Activated gamma-delta T cell treated with Interleukin-2 at 50 U/mL for 16 hours (primary cell): ENCODE measurements at places on chromosomes 4 and X.

DNA sequence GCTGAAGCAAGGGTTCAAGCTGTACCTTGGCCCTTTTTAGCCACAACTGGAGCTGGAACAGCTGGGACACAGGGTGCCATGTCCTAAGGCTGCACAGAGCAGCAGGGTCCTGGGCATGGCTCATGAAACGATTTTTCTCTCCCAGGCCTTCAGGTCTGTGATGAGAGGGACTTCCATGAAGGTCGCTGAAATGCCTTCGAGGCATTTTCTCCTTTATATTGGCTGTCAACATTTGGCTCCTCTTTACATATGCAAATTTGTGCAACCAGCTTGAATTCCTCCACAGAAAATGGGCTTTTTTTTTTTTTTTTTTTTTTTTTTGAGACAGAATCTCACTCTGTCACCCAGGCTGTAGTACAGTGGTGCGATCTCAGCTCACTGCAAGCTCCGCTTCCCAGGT is 430.8 kb downstream of the PCDH11X start:
- DNase-seq = no peak

- DNase-seq = no peak
Observed at GRCh38 chr4:141046255-141046654, 87.0 kb downstream of the RNF150 start.

DNA sequence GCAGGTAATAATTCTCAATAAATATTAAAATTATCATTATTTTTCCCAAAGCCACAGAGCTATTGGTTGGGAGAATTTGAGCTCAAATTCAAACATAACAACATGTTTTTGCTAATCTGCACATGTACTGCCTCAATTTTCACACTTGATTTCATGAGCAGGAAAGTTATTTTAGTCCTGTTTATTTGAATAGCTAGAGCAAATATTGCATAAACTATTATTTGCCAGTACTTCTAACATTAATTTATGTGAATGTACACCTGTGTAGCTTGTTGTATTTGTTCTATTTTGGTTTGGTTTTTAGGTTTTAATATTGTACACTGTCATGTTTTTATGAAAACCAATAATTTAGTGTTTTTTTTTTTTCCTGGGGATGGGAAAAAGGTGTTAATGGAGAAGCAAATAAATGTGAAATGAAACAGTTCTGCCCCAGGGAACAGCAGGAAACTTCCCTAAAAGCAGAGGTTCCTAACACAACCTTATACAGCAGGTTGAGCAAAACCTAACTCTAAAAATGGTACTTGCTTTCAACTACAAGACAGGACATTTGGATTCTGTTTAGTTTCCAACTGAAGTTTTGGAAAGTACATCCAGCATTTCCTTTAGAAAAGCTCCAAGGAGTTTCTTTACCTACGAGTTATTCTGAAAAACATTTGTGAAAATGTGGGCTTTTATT is 99.4 kb downstream of the SYNPO2 start:
- no peak for DNase-seq

- no peak for DNase-seq
Observed at GRCh38 chrX:111020283-111020682, 75.7 kb upstream of the PAK3 start.

DNA sequence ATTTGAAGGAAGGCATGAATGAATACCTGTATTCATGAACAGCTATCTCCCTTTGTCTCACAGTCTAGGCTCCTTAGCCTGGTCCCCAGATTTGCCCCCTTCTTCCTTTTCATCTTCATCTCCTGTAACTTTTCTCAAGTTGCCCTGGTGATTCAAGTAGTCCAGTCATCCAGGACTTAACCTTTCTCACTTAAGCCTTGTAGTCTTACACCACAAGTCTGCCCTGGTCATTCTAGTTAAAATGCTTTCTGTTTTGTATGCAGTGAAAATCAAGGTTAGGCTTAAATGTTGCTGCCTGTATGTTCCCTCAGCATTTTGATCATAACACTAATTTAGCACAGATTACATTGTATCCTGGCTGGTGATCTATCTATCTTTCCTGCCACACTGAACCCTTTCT is 58.5 kb upstream of the SLC7A11 start:
- DNase-seq = no peak

- no peak for DNase-seq
Observed at GRCh38 chr4:925771-926500, 6.2 kb downstream of the GAK start.

DNA sequence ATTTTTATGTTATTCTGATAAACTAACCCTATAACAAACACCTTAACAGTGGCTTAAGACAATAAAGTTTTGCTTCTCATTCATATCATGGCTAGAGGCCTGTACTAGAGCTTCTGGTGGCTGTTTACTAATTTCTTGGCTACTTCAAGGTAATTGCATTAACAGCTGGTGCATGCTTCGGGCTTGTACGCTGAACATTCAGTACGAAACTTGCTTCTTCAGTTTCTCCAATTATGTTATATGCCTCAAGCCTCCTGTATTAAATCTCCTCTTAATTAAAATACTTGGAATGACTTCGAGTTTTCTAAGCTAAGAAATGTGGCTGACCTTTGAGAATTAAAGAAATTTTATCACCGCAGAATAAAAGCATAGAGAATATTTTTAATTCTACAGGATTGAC is 138.9 kb upstream of the TRAM1L1 start:
- no peak for DNase-seq

GRCh38 chr4:132382243-132382642 is 766.9 kb upstream of the PCDH10 start:
- no peak for DNase-seq

GRCh38 chr4:81845273-81845672 is 373.6 kb upstream of the RASGEF1B start:
- no peak for DNase-seq

GRCh38 chrX:130024127-130024526 is 41.7 kb downstream of the BCORL1 start:
- DNase-seq = peak; percentile 71

GRCh38 chr4:185999207-185999606 is 69.7 kb upstream of the TLR3 start:
- no peak for DNase-seq

DNA sequence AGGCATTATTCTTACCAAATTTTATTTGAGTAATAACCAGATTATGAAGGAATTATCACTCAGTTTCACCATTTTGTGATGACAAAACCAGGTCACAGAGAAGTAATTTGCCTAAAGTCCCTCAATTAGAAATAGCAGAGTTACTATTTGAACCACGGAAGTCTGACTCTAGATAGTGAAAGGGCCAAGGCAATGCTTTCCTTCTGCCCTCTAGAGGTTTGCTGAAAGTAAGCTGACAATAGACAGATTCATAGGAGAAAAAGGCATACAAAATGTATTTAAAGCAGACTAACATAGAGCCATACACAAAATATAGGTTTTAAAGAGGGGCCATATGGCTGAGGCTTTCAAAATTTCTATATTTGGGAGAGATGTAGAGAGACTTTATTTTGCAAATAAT is 43.1 kb downstream of the CXXC4 start:
- no peak for DNase-seq

GRCh38 chrX:132592880-132593279 is 104.0 kb upstream of the MBNL3 start:
- DNase-seq = no peak

- DNase-seq = peak; percentile 58
Observed at GRCh38 chr4:38132107-38132673, 172.0 kb downstream of the PTTG2 start.

DNA sequence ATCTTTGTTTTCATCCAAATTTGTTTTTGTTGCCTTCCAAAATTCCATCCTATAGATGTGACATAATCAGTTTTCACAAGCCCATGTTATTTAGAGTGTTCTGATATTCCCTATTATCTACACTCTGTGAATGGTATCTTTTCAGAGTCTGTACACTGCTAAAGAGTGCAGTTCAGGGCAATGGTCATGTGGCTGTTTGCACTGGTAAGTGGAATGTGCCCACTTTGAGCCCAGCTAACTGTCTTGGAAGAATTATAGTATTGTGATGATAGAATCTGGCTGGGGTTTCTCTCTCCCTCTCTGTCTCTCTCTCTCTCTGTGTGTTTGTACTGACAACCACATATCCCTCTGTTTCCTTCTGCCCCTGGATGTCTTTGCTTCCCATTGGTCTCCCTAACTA is 37.4 kb upstream of the BEX4 start:
- DNase-seq = no peak

GRCh38 chrX:76127341-76127740 is 45.5 kb upstream of the PBDC1 start:
- no peak for DNase-seq

GRCh38 chr4:105273230-105273629 is 126.6 kb downstream of the TET2 start:
- DNase-seq = no peak

DNA sequence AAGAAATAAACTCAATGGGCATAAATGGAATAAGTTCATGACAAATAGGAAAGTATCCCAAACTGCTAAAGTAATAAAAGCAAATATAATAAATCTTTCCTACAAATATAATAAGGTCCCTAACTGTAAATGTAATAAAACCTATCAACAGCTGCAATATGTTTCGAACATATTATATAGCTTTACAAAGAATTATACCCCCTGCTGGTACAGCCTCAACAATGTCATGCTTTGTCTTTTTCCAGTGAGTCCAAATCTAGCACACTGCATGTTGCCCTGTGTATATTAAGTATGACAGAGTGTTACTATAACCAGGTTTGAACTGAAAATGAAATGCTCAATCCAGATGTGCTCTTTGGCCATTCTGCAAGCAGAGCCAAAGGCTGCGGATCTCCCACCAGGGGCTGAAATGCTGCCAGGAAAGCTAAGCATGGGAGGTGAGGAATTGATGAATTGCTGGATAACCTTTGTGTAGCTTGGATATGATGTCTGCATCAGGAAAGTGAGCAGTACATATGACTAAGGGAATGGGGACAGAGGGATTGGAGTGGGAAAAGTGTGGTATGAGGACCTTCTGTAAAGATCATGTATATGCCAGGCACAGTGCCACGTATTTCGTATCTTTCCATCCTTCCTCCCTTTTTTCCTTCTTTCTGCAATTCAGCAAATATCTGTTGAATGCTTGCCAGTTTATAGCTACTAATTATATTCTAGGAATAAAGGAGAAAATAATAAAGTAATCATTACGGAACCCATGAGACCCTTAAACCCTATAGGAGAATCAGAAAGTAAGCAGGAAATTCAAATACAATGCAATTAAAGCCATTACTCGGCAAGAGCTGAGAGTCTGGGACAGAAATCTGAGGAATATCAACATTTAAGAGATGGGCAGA is 954.6 kb upstream of the LCORL start:
- no peak for DNase-seq

DNA sequence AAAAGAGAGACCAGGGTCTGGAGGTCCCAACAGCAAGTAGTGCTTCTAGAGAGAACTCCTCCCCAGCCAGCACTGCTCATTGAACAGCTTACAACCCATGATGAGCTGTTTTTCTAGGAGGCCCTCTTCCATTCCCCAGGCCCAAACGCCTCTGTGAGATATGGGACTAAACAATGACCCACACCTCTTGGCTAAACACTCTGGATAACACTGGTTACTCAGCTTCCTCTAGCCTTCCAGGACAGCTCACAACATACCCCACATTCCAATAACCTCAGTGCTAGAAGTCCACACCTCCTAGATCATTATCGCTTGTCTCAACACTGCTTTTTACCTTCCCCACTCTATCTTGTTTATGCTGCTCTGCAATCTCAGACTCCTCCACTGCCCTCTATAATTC is 35.4 kb upstream of the PGRMC2 start:
- no peak for DNase-seq

GRCh38 chrX:63754136-63754859 is 30.7 kb downstream of the ARHGEF9 start:
- peak; percentile 18 for DNase-seq

DNA sequence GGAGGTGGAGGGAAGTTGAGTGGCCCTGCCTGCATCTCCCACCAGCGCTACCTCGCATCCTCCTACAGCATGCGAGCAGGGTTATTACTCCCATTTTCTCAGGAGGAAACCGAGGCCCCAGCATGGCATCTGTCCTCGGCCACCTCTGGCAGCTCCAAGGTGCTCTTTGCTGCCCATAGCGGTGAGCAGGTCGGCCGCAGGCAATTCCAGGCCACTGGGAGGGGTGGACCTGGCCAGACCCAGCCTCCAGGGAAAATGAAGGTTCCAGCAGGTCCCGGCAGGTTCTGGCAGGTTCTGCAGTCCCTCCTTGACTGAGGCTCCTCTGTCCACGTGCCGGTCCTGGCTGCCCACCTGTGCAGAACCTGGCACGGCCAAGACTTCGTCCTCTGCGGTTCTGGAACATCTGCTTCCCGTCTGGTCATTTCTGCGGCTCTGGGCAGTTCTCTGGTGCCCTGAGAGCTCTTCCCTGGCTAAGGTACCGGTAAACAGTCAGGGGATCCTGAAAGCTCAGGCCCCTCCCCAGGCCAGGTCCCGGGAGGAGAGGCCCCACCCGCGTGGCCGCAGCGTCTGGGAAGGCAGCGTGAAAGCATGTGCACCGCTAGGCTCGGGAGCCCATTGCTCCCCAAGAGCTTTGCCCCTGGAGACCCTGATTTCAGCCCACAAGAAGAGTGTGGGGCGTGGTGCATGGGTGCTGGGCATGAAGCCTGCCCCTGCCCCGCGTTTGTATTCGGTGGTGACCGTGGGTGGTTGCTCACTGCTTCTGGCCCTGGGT is 112.0 kb upstream of the ADRA2C start:
- no peak for DNase-seq

DNA sequence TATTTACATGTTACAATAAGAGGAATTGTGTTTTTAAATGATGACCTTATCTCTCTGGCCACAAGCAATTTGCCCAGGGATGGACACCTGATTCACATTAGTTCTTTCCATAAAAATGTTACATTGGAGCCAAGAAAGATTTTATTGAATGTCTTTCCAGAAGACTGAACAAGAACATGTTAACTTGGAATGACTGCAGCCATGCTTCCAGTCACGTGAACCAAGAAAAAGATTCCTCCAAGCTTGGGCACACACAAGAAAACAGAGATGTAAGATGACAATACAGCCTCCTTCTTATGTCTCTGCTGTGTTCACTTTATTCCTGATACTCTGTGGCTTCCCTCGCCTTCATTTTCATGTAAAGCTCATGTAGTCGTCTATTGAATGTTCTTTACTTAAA is 737.6 kb downstream of the TRIML1 start:
- no peak for DNase-seq

DNA sequence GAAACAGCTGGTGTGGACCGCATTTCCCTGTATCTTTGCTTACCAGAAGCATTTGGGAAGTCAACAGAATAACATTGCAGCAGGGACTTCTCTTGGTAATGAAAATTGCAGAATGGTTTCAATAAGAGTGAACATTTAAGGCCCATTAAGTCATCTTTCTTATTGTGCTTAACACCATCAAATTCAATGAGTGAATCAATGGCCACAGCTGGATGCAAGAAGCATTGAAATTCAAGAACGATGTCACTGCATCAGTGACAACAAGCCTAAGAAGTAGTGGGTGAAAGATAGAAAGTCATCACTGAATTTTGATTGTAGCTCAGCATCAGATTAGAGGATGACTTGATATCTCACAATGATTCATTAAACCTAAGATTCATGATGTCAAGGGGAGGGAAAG is 93.9 kb upstream of the GPM6A start:
- DNase-seq = no peak

- no peak for DNase-seq
Observed at GRCh38 chr4:173482330-173482931, 47.6 kb downstream of the HAND2 start.
